Thoracic aorta (tissue), 2 donors: ENCODE measurements at places on chromosomes 1 and 21.

DNA sequence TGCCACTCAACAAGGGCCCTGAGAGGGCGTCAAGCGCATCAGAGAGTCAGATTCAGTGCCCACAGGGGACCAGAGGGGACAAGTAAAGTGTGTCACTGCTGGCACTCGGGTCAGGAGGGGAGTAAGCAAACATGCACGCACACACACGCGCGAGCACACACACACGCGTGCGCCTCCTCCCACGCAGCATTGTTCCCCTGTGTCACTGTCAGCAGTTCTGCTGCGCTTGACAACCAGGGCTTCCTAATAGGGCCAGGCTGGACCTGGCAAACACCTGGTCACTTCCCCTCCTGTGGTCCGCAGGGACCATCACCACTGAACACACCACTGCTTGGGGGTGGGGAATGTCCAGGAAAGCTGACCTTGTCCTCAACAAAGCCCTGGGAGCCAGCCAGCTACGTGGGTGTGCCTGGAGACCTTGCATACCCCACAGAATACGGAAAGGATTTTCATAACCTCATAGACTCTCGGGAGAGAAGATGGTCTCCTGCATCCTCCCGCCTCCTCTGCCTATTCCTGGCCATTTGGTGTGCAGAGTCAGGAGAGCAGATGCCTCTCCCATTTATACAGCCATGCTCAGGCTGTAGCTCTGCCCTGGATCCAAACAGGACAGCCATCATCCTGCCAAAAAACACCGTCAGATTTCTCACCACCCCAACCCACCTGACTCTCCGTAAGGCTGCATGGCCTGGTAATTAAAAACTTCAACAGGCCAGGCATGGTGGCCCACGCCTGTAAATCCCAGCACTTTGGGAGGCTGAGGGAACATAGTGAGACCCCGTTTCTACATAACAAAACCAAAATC, 73.2 kb downstream of the SSBP3 start:
- no peak for DNase-seq

GRCh38 chr1:21774835-21775549, 8.0 kb downstream of the USP48 start:
- no peak for DNase-seq

DNA sequence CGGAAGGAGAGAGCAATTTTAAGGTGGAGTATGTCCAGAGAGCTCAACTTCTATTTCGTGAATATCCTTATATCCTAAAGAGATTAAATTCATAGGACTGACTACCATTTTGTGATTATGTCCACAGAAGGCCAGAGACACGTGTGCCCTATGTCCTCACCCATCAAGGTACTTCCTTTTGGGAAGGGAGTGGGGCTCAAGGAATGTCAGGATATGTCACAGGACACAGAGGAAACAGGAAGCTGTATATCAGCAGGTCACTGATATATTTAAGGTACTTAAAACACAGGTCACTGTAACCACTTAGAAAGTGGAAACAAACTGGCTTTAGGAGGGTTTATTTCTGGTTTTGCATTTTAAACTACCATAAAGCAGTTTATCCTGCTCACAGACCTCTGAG, 184.6 kb downstream of the APP start:
- no peak for DNase-seq

DNA sequence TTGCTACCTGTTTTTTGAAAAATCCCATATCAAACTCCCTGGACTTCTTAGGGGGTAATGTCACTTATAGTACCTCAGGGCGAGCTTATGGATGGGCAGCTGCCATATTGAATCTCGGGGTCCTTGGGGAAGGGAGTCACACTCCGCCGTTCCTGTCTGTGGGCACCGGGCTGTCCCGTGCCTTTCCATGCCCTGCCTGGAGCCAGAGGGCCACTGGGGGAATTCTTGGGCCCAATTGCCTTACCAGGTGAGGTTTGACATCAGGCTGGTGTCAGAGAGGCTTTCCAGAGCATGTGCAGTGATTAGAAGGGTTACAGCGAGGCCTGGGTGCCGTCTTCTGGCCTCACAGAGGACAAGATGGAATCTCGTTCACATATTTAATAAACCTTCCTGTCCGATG, 28.8 kb downstream of the QSOX1 start:
- DNase-seq = no peak

- no peak for DNase-seq
Measured at GRCh38 chr21:15144026-15144425, 79.2 kb upstream of the NRIP1 start.

GRCh38 chr1:200217703-200218102, 190.2 kb downstream of the NR5A2 start:
- DNase-seq = no peak

- DNase-seq = no peak
Measured at GRCh38 chr1:78038071-78038470, 7.7 kb upstream of the GIPC2 start.

DNA sequence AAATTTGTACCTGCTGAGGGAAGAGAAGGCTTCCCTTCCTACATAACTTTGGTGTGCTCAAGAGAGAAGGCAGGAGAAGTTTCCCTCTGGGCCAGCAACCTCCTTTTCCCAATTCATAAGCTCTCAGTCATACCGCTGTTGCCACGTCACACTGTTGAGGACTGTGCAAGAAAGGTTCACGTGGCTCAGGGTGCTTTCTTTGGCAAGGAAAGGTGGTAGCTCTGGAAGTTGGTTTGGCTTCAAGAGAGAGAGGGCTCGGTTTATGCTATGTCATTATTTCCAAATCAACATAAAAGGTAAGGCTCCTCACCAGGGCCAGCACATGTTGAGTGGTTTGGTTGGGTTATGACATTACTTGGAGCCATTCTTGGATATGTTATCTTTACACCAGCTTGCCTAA, 77.3 kb downstream of the TNFSF18 start:
- DNase-seq = no peak

DNA sequence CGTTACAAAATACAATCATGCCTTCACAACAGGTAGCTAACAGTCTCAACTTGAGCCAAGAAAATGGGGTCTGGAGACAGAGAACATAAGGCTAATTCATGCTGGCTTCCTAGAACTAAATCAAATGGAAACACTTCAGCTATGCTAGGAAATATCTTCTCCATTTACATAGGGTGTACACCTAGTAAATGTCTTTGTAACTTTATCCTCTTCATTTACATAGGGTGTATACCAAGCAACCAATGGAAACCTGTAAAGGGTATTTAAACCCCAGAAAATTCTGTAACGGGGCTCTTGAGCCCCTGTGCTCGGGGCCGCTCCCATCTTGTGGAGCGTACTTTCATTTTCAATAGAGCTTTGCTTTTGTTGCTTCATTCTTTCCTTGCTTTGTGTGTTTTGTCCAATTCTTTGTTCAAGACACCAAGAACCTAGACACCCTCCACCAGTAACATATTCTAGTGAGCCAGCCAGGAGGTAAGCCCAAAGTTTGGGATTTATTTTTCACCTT, 19.5 kb upstream of the CYP4X1 start:
- no peak for DNase-seq

DNA sequence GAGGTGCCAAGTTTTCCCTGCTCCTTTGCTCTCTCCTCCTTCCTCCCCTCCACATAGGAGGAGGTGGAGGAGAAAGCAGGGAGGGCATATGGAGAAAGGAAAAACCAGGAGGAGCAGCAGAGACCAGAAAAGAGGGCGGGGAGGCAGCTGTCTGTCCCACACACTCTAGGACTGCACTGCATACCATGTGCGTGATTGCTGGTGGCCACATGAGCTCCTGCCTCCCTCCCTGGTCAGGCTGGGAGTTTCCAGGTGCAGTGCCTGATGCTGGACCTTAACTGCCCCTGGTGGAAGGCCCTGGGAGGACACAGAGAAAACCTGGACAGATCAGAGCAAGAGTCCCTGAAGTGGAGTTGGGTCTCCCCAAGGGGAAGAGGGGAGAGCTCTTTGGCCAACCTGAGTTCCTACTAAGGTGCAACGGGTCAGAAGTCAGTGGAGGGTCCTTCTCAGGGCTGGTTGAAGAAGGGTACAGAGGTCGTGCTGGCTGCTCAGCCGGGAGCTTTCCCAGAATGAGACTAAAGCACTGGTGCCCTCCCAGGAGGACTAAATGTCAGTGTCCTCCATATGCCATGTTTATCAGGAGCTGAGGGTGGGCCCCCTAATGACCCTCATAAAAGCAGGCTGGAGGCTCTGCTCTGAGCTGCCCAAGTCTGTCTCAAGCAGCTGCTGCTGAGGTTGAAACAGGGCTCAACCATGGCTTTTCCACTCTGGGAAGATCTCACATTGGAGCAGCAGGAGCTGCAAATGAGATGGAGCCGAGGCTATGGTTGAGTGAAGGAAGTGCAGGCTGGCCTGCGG, 3.5 kb upstream of the LGR6 start:
- no peak for DNase-seq

DNA sequence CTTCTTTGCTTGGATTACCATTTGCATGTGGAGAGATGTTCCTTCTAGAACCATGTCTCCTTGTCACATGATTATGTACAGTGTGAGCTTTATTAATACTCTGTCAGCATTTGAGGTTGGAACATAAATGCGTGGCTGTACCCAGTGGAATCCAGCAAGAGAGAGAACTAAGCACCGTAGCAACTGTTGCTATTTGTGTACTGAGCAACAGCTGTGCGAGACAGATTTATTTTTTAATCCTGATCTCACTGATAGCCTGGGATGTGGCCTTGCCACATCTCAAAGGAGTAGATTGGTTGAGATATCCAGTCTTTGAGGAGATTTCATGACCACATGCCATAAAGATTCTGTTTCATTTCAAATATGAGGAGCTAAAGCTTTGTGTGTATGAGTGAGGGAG, 43.4 kb downstream of the KIF1B start:
- DNase-seq = peak; percentile 11

- DNase-seq = no peak
Measured at GRCh38 chr1:239763850-239764249, 327.8 kb upstream of the FMN2 start.

- DNase-seq = no peak
Measured at GRCh38 chr1:64675718-64676345, 69.0 kb upstream of the RAVER2 start.

DNA sequence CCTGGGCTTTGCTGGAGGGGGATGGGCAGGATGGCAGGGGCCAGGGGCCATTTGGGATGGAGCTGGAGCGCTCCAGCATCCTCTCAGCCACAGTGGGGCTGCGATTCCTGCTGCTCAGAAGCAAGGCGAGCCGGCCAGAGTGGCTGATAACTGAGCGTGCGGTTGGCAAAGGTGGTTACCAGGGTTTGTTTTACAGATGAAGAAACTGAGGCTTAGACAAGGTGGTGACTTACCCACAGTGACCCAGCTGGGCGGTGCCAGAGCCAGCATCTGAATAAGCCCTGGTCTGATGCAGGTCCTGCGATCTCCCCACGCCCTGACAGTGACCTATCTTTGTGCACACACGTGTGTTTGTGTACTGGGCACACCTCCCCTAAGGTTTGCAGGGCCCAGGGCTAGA, 5.9 kb upstream of the PRXL2B start:
- DNase-seq = no peak

DNA sequence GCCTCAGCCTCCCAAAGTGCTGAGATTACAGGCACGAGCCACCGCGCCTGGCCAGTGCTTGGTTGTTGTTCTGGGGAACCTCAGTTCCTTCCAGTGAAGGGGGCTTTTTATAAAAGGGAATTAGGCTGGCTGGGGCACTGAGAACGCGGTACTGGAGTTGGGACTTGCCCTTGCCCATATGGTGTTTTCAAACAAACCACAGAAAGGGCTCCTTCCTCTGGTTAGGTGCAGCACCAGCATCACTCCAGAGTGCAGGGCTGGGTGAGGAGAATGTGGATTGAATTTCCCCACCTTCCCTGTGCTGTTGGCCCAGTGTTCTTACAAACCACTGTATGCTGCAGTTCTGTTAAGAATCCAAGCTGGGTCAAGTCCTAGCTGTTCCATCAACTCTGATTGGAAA, 5.3 kb downstream of the MAN1C1 start:
- no peak for DNase-seq

DNA sequence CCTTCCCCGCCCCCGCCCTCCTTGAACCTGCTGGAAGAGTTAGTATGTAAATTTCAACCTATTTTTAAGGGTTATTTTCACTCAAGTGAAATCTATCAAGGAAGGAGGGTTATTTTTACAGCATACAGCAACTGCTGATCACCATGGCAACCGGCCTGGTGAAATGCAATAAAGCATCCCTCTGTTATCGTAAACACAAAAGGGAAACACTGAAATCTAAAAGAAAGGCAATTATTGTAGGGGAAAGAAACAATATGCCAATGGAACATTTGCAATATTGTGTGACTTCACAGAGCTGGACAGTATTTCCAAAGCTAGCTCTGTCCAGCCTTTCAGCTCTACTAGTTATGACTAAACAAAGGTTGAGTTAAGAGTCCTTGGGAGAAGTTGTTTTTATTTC, 588.3 kb upstream of the PBX1 start:
- no peak for DNase-seq

DNA sequence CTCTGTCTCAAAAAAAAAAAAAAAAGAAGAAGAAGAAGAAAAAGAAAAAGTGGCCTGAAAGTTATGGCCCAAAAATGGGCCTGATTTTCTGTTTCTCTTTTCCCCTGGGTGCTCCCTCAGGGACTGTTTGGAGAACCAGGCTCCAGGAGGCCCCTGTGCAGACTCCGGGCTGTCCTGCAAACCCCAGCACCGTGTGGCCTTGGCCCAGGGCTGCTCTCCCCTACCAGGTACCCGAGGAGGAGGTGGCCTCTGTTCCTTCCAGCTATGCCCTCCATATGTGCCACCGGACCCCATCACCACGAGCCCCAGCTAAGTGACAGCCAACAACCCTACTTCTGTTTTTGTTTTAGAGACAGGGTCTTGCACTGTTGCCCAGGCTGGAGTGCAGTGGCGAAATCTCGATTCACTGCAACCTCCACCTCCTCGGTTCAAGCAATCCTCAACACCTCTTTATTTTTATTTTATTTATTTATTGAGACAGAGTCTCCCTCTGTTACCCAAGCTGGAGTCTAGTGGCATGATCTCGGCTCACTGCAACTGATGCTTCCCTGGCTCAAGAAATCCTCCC, 7.5 kb upstream of the FAAP20 start:
- no peak for DNase-seq

DNA sequence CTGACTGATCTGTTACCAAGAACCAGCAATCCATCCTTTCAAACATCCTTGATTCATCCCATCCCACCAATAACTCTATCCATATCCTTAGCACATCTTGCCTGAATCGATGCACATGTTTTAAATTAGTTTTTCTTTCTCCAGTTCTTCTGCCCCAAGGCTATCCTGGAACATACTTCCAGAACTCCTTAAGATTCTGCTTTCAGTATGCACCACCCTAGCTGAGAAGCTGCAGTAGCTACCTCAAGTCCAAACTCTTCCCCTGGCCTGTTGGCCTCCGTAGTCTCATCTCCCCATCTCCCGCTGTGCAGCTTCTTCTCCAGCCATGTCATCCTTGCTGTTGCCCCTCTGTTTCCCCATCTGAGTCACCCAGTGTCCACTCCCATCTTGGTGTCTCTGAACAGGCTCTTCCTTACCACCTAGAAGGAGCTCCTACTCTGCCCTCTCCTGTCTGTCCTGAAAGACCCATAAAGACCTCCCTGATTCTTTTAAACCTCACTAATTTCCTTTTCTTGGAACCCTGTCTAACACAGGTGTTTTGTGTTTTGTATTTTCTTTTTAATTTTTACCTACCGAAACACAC, 108.0 kb downstream of the SGIP1 start:
- DNase-seq = no peak
